ENCODE measurements at places on chromosomes 3 and 15. TPM values are rescaled to one million over a fixed set of nuclear protein-coding genes. Genes with fewer than 3 reads are reported as not detected.

CYP1A2 gene
- 0.32 TPM for total RNA-seq

SLC15A2 gene
- total RNA-seq: 63.6 TPM

GRK7 gene
- total RNA-seq: 0.12 TPM

PDIA5 gene
- 33.6 TPM for total RNA-seq

CHRNA7 gene
- 0.75 TPM for total RNA-seq

DNA sequence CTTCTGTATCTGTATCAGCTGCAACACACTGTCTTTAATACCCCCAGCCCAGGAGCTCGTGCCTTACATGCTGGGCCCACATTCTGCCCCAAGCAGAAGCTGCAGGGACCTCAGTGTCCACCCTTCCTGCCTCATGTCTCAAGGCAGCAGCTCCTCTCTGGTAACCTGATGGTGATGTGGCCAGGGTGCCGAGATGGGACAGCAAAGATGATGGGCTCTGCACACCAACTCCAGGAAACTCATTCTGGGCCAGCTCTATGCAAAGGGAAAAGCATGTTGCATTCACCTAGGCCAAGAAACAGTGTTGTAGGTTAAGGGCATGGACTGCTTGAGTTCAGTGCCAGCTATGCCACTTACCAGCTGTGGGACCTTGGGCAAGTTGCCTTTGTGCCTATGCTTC is 79.5 kb upstream of the PRR23C start:
- H3K27ac ChIP-seq: no peak overlapping the region
- no peak for DNase-seq
- H3K4me3 ChIP-seq: no peak overlapping the region
- no peaks in the 10 kb centered on the region for H3K27me3 ChIP-seq

- H3K36me3 ChIP-seq: no peaks in the 10 kb centered on the region
- no peaks in the 10 kb centered on the region for H3K27me3 ChIP-seq
- H3K4me3 ChIP-seq: no peak overlapping the region
- no peaks in the 10 kb centered on the region for H3K4me1 ChIP-seq
- no peak for DNase-seq
Observed at GRCh38 chr15:101561584-101561906, 72.0 kb upstream of the PCSK6 start.

GRCh38 chr3:120683671-120684301 is 1.7 kb upstream of the HGD start:
- H3K36me3 ChIP-seq: no peaks in the 10 kb centered on the region
- H3K4me3 ChIP-seq: no peak overlapping the region
- peaks cover 6% of the 10 kb centered on the region for H3K4me1 ChIP-seq
- no peaks in the 10 kb centered on the region for H3K27me3 ChIP-seq
- no peak for DNase-seq

- H3K27ac ChIP-seq: no peak overlapping the region
- no peaks in the 10 kb centered on the region for H3K36me3 ChIP-seq
- no peak overlapping the region for H3K4me3 ChIP-seq
- DNase-seq: no peak
- no peaks in the 10 kb centered on the region for H3K27me3 ChIP-seq
- H3K4me1 ChIP-seq: no peaks in the 10 kb centered on the region
Observed at GRCh38 chr3:178205740-178206139, 330.5 kb upstream of the KCNMB2 start.

- DNase-seq: no peak
- no peaks in the 10 kb centered on the region for H3K27me3 ChIP-seq
- H3K36me3 ChIP-seq: peaks cover 76% of the 10 kb centered on the region
- peaks cover 8% of the 10 kb centered on the region for H3K4me1 ChIP-seq
- no peak overlapping the region for H3K27ac ChIP-seq
Observed at GRCh38 chr3:114080201-114080600, 23.7 kb downstream of the QTRT2 start.

- no peaks in the 10 kb centered on the region for H3K27me3 ChIP-seq
- H3K4me3 ChIP-seq: peak overlapping the region; percentile 78
- no peak for DNase-seq
Observed at GRCh38 chr3:169966951-169967915, 626 bp downstream of the SEC62 start.

DNA sequence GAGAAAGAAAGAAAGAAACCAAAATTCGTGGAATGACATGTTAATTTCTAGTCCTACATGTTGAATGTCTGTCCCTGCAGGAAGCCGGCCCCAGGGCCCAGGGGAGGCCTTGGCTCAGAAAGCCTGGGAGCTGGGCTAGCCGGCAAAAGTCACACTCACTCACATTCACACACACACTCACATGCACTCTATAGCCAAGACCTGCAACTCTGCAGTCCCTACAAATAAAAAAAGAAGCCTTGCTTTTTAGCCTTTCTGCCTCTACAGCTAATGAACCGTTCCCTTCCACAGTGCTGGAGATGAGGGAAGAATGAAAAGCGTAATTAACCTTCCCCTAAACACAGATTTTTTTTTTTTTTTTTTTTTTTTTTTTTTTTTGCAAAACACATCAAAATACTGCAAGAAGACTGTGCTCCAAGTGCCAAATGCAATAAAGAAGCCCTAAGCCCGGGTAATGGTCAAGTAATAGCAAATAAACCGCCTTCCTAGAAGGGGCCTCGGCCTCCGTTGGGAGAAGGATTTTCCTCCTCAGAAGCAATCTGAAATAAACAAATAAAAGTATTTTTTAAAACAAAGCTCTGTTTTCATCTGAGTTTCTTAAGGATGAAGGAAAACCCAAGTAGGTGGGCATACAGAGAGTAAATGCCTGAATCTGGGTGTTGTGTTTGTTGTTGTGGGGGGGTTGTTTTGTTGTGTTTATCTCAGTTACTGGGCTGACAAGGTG is 4.3 kb downstream of the MECOM start:
- peak overlapping the region; percentile 67 for H3K4me3 ChIP-seq
- DNase-seq: peak; percentile 63
- H3K27ac ChIP-seq: peak overlapping the region; percentile 88
- peaks cover 45% of the 10 kb centered on the region for H3K27me3 ChIP-seq
- no peaks in the 10 kb centered on the region for H3K36me3 ChIP-seq
- peaks cover 18% of the 10 kb centered on the region for H3K4me1 ChIP-seq

DNA sequence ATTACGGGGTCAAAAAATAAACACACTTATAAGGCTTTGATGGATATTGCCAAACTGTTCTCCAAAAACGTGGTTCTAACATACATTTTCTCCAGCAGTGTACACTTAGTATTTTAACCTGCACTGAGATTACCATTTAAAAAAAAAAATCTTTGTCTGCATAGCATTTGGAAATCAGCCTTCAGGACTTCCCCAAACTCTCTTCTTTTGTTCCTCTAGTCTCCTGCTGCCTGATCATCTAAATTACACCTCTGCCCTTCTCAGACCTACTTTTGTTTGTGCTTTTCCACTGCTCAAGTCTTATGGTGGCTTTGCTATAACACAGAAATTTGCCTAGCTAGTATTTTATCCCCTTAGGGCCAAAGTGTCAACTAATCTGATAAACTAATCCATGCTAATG is 3.8 kb downstream of the NCEH1 start:
- H3K36me3 ChIP-seq: no peaks in the 10 kb centered on the region
- no peak overlapping the region for H3K4me3 ChIP-seq
- peaks cover 7% of the 10 kb centered on the region for H3K4me1 ChIP-seq
- no peak for DNase-seq

GRCh38 chr3:178420033-178420432 is 116.2 kb upstream of the KCNMB2 start:
- H3K27ac ChIP-seq: no peak overlapping the region
- no peak for DNase-seq
- H3K36me3 ChIP-seq: no peaks in the 10 kb centered on the region
- H3K4me1 ChIP-seq: no peaks in the 10 kb centered on the region

DNA sequence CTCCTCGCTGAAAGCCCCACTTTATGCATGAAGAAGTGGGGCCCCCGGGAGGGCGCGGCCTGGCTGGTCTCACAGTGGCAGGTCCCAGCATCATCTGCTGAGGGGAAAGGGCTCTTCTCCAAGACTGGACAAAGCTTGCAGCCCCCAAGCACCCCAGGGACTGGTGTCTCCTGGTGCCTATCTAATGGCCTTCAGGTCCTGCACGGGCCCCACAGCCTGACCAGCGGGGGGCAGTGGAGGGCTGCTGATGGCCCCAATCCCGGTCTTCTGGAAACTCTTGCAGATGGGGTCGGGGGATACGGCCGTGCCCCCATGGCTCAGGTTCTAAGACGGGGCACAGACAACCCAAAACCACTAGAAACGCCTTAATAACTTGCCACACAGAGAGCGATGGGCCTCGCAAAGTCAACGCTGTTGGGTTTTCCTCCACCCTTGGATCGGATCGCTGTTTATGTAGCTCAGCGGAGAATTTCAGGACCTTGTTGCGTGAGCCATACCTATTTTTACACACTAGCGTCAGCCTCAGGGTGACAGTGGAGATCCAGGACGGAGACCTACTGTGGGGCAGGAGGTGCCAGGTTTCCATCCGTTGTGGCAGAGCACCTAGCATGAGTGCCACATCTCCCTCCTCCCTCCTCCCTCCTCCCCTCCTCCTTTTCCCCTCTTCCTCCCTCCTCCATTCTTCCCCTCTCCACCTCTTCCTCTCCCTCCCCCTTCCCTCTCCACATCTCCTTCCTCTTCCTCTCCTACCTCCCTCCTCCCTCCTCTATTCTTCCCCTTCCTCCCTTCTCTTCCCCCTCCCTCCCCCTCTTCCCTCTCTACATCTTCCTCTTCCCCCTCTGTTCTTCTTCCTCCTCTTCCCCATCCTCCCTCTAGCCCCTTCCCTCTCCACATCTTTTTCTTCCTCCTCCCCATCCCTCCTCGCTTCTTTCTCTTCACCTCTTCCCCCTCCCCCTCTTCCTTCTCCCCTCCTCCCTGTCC is 79.3 kb upstream of the ALDH1L1 start:
- peak; percentile 85 for DNase-seq
- no peak overlapping the region for H3K27ac ChIP-seq
- H3K36me3 ChIP-seq: no peaks in the 10 kb centered on the region
- no peaks in the 10 kb centered on the region for H3K27me3 ChIP-seq
- H3K4me3 ChIP-seq: no peak overlapping the region
- H3K4me1 ChIP-seq: peaks cover 5% of the 10 kb centered on the region

GRCh38 chr15:65101411-65101890 is 13.5 kb downstream of the UBAP1L start:
- peaks cover 50% of the 10 kb centered on the region for H3K36me3 ChIP-seq
- peak; percentile 83 for DNase-seq
- no peak overlapping the region for H3K4me3 ChIP-seq
- no peaks in the 10 kb centered on the region for H3K4me1 ChIP-seq
- H3K27ac ChIP-seq: no peak overlapping the region

DNA sequence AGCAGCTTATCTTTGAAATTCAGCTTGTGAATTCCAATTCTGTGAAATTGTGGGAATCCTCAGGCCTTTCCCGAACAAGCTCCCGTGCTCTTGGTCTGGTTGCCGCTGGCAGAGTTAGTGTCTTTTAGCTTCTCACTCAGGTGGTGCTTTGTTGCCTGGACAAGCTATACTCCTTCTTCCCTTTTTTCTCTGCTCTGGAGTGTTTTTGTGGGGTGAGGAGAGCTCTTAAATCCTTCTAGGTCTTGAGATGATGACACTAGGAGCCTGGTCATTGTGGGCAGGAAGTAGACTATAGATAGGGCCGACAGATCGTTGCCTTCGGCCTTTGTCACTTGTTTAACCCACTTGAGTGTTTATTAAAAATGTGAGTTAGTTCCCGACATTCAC is 93.8 kb downstream of the SLCO3A1 start:
- H3K36me3 ChIP-seq: no peaks in the 10 kb centered on the region
- peak overlapping the region; percentile 73 for H3K27ac ChIP-seq
- DNase-seq: no peak
- H3K27me3 ChIP-seq: no peaks in the 10 kb centered on the region
- H3K4me1 ChIP-seq: peaks cover 72% of the 10 kb centered on the region

Measured in upper lobe of right lung (tissue), 1 donor.